ENCODE measurements at places on chromosomes 1 and 21. TPM values are rescaled to one million over a fixed set of nuclear protein-coding genes. Genes with fewer than 3 reads are reported as not detected.

- peak; percentile 61 for DNase-seq
Measured at GRCh38 chr1:225845571-225846259, 35.8 kb downstream of the EPHX1 start.

The LCE6A gene
- total RNA-seq = not detected

DNA sequence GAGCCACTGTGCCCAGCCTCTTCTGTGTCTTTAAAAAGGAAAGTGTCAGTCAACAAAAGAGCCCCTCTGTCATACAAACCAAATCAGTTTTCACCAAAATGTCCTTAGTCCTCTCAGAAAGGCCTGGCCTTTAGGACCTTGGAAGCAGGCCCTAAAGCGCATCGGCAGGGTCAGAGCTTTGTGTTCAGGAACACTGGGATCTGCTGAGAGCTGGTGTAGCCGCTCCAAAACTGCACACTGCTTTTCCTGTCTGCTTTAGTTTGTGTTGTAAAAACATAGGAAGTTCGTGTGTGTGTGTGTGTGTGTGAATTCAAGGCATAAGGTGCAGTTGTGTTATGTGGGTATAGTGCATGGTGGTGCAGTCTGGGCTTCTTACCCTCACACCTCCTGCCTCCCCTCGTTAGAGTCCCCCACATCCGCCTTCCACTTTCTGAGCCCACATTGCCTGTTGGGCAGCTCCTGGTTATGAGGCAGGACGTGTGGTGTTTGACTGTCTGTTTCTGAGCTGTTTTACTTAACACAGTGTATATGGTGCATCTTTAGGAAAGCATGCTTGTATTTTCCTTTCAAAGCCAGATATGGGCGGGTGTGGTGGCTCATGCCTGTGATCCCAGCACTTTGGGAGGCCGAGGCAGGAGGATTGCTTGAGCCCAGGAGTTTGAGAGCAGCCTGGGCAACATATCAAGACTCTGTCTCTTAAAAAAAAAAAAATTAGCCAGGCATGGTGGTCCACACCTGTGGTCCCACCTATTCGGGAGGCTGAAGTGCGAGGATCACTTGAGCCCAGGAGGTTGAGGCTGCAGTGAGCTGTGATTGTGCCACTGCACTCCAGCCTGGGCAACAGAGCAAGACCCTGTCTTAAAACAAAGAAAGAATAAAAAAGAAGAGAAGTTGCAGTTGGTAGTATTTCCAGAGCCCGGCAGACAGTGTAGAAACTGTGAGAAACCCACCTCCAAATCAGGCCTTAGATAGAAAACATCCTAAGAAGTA, 12.4 kb downstream of the IBA57 start:
- DNase-seq = no peak

- no peak for DNase-seq
Measured at GRCh38 chr1:177091040-177091439, 73.5 kb downstream of the ASTN1 start.

GRCh38 chr21:21415741-21416140, 417.5 kb downstream of the NCAM2 start:
- no peak for DNase-seq

DNA sequence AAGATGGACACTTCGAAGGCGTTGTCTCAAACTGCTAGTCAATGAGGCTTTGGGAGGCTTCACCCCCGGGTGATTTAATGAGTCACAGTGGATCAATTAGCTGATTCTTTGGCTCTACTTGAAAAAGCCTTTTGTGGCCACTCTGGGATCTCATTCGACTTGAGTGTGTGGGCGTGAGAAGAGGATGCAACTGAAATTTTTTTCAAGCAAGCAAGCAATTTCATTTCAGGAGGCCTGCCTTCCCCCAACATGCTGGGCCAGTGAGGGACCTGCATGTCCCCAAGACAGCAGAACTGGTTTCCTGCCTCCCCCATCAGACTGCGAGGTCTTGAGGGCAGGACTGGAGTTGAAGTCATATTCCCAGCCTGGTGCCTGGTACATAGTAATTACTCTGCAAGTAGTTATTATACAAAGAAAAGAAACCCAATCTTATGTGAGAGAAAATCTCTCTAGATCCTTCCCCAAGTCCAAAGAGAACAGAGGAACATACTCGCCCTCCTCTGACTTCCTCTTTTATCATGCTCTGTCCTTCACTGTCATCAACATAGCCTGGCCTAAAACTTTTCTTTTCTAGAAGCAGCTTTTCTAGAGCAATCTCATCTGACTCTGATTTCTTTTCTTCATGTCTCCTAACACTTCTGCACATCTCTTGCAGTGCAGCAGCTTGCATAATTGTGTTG, 22.7 kb downstream of the SYT6 start:
- DNase-seq = peak; percentile 56

DNA sequence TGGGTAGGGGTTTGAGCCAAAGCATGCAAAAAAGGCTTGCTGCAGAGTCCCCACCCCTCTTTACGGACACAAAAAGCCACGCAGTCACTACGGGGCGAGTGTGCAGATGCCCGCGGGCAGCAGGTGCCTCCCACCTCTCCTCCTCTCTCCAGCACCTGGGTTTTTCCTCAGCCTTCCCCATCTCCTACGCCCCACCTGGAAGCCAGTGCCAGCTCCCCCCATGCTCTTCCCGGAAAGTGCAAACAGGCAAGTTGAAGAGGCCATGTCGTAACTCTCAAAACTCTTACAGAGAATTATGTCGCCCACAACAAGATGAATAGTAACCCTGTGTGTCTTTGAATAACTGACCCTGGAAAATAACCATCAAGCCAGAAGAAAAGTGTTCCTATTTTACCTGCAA, 82.5 kb downstream of the PDE9A start:
- no peak for DNase-seq

DNA sequence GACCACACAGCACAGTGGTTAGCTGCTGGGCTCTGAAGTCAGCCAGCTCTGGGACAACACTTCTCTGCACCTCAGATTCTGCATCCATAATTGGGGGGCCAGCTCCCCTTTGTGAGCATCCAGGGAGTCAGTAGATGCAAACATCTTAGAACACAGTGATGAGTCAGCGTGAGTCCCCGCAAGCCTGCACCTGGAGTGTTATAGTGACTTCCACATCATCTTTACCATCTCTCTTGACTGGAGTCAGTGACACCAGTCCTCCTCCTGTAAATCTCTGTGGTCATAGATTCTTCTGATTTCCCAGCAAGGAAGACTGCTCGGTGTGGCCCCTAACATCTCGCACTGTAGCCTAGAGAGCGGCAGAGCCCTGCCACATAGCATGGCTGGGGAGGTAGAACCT, 13.9 kb upstream of the EDN2 start:
- peak; percentile 62 for DNase-seq

Measured in RPMI7951 (cell line).